ENCODE measurements at places on chromosomes 16 and 17.

DNA sequence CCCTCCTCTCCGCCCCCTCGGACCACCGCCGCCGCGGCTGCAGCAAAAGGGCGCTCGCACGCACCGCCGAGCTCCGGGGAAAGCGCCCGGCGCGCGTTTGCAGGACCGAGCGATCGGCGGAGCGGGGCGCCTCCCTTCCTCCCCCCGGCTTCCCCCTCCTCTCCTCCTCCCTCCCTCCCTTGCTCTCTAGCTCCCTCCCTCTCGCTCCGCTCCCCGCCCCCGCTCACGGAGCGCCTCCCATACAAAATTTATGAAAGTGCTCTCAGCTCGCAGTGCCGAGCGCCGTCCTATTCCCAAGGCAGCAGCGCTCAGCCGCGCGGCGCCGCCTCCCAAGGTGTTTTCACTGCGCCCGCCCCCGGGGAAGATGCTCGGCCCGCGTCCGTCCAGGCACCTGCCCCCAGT lies at the start of gene RTN4RL1:
TSS of gene RTN4RL1 (minus strand) at position 115 of the 402 bp plus-strand sequence. CDS start 469 bp downstream, outside the sequence.
- peak; percentile 55 for DNase-seq

DNA sequence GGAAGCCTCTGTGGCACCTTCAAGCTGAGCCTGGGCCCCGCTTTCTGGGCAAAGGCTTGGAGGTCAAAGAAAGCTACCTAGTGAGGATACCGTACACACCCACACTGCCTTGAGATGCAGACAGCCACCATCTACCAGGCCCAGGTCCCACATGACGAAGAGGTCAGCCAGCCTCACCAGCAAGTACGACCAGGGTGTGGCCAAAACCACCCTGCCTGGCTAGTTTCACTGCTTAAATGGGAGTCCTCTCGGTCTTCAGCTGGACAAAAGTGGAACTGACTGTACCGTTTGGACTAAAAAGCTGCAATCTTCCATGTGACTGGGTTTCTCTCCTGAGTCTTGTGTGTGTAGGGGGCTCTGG lies 21.6 kb downstream of the VASN start:
- DNase-seq = no peak

- no peak for DNase-seq
Observed at GRCh38 chr16:3722508-3722907, 5.2 kb upstream of the TRAP1 start.

- no peak for DNase-seq
Observed at GRCh38 chr16:27781981-27782880, 232.3 kb downstream of the KATNIP start.

DNA sequence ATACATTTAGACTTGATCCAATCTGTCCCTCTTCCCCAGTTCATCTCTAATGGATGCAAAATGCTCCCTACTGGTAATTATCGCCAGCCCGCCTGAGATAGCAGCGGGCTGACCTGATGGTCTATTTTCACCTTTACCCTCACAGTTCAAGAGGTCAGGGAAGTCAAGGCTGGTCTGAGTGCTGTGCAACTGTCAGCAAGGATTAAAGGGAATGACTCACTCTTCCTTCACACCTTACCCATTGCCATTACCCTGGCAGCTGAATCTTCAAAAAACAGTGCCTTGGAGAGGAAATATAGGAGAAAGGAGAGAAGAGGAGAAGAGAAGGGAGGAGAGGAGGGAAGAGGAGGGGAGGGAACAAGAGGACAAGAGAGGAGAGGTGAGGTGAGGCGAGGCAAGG lies 36.3 kb downstream of the GRB7 start:
- no peak for DNase-seq

DNA sequence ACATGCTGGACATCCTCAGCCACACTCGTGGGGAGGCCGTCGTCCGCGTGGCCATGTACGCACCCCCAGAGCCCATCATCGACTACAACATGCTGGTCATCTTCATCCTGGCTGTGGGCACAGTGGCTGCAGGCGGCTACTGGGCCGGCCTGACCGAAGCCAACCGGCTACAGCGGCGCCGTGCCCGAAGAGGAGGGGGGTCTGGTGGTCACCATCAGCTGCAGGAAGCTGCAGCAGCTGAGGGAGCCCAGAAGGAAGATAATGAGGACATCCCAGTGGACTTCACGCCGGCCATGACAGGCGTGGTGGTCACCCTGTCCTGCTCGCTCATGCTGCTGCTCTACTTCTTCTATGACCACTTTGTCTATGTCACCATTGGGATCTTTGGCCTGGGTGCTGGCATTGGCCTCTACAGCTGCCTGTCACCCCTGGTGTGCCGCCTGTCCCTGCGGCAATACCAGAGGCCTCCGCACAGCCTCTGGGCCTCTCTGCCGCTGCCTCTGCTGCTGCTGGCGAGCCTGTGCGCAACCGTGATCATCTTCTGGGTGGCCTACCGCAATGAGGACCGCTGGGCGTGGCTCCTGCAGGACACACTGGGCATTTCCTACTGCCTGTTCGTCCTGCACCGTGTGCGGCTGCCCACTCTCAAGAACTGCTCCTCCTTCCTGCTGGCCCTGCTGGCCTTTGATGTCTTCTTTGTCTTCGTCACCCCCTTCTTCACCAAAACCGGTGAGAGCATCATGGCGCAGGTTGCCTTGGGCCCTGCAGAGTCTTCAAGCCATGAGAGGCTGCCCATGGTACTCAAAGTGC lies 900 bp downstream of the SPPL2C start:
- no peak for DNase-seq

DNA sequence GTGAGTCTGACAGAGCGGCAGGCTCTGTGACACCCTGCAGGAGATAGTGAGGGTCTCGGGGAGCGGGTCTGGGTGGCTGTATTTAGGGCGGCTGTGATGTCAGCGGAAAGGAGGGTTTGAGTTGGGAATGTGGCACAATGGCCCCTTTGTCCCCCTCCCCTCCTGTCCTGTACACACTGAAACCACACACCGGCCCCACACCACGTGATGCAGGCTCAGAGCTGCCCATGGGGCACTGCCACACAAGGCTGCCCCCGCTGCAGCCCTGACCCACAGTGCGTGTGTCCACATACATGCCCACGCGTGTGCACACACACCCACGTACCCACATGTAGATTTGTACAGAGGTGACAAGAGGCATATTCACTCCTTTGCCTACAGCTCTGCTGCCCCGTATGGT lies 15.3 kb downstream of the SGCA start:
- no peak for DNase-seq

GRCh38 chr17:50256826-50257618 lies 17.2 kb upstream of the TMEM92 start:
- DNase-seq = no peak

DNA sequence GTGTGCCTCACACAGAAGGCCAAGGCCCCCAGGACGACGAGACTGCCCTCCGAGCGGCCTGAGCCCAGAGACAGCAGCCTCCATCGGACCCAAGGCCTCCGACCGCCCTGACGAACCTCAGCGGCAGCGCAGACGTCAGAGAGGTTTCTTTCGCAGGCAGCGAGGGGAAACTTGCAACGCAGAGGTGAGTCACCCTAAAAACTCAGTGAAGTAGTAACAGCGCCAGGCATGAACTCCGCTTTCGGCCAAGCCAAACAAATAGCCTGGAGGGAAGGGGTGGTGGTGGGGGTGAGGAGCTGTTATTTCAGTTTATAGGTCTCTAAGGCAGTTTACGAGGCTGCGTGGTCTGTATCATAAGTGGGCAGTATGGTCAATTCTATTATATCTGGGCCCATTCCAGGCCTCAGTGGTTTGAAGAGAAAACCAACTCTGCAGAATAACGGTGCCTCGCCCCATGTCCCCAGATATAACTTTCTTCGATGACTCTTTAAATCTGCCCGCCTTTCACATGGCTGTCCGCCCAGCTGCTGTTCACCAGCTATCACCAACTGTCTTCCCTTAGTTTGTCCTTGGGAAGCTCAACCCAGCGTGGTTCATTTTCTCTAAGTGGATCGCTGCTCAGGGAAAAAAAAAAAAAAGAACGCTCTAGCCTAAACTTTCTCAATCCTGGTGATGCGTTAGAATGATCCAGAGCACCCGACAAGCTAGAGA lies 43.5 kb upstream of the FOXF1 start:
- DNase-seq = peak; percentile 17

GRCh38 chr17:35117984-35118383 lies 1.7 kb downstream of the RAD51D start:
- DNase-seq = no peak

GRCh38 chr17:70961341-70961740 lies 792.0 kb downstream of the KCNJ2 start:
- DNase-seq = no peak

DNA sequence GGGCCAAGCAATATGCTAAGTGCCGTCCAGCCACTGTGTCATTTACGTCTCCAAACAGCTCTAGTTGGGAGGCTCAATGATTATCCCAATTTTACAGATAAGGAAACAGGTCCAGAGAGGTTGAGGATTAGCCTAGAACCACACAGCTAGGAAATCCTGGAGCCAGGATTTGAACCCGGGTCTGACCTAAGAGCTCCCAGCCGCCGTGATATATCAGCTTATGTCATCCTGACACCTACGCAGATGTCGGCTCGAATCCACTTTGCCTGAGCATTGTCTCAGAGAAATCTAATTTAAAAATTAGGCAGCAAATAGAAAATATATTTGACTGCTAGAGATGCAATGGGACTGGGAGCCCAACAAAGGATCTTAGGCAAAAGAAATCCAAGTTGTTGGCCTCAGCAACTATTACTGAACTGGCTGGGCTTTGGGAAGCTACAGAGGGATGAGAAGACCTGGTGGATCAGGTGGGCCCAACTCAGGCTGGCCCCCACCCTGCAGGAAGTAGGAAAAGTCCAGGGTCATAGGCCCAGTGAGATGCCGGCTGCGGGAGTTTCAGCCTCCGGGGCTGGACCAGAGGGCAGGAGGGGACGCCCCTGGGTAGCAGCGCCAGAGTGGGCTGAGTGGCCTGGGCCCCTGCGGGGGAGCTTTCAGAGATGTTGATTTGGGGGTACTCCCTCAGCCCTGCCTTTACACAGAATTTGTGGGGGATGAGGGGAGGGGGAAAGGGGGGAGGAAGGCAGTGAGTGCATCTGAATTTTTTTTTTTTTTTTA lies 35.1 kb upstream of the IL21R start:
- no peak for DNase-seq

GRCh38 chr16:80300876-80301275 lies 239.9 kb upstream of the DYNLRB2 start:
- DNase-seq = no peak

DNA sequence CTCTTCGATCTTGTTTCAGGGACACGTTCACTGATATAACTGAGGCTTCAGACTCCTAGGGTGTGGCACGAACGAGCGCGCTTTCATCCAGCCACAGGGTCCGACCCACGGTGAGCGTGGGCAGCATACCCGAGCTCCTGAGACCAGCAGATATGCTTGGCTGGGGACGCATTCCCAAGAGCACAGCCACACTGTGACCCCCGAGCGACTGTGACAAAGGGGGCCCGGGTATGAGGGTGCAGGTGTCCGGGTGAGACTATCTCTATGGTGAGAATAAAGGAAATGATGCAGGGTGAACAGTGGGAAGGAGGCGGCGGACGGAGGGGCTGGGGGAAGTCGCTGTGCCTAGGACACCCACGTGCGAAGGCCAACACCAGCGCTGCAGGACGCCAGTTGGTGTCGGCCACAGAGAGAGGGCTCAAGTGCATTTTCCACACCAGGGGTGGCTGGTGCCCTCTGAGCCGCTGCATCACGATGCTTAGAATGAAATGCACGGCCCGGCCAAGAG lies 17.6 kb downstream of the RPH3AL start:
- no peak for DNase-seq

DNA sequence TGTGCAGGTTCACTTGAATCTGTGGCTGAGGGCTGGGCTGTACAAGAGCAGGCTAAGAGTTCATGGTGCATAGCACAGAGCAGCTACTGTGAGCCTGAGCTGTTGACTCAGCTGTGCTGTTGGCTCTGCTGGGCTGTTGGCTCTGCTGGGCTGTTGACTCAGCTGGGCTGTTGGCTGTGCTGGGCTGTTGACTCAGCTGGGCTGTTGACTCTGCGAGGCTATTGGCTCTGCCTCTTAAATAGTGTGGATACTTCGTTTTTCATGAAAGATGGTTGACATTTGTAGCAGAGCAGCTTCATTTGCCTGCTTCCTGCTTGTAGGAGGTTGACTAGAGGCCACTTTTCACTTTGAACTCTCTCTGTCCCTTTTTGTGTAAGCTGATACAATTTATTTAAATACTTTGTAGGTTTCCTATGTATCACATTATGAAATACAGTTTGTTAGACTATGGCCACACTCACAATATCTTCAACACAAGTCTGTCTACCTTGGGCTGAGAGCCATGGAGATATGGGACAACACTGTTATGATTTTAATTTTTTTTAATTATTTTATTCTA lies 40.3 kb upstream of the CCNF start:
- no peak for DNase-seq

DNA sequence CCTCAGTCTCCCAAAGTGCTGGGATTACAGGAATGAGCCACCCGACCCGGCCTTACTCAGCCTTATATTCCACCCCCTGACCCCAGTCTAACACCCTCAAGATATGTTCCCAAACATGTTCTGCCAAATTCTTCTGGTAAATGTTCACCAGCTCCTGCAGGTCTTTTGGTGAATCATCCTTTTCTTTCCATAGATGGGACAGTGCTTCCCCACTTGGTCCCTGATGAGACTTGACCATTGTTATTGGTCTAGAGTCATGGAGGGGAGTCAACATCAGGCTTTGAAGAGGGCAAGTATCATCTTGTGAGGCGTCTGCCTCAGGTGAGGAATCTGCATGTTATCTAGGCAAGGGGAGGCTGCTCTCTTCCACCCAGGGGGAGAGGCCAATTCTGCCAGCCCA lies 10.4 kb upstream of the RUNDC3A start:
- DNase-seq = no peak

GRCh38 chr16:84362471-84362941 lies 5.8 kb upstream of the ATP2C2 start:
- no peak for DNase-seq

GRCh38 chr16:30889721-30890120 lies 4.2 kb downstream of the BCL7C start:
- no peak for DNase-seq

DNA sequence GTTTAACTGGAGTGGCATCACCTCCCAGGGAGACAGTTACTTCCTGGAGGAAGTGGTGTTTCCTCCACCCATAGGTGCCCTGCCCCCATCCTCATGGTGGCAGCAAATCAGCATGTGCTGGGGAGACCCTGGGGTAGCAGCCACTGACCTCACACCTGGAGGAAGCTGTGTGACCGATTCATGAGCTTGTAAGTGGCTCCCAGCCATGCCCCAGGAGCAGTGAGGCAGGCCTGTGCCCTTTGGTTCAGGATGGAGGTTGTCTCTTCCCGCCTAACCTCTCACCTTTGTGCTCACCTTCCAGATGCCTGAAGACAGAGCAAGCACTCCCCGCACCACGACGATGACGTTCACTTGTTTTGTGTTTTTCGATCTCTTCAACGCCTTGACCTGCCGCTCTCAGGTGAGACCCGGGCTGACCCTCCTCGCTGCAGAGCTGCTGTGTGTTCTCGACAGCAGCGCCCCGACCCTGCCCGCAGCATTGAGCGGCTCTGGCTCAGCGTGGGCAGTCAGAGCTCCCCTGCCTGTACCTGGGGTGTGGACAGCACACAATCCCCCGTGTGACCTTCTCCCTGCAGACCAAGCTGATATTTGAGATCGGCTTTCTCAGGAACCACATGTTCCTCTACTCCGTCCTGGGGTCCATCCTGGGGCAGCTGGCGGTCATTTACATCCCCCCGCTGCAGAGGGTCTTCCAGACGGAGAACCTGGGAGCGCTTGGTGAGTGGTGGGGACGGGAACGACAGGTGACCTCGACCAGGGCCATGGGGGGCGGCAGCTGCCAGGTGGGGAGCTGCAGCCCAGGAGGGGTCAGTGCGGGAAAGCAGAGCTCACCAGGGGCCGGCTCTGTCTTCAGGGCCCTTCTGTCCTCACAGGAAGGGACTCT lies 42.8 kb downstream of the MEAK7 start:
- peak; percentile 4 for DNase-seq
